ENCODE measurements at places on chromosomes 5 and 9. TPM values are rescaled to one million over a fixed set of nuclear protein-coding genes. Genes with fewer than 3 reads are reported as not detected.

The SLIT3 gene
- total RNA-seq, result 21.4 TPM

The BTNL8 gene
- total RNA-seq, result not detected

DNA sequence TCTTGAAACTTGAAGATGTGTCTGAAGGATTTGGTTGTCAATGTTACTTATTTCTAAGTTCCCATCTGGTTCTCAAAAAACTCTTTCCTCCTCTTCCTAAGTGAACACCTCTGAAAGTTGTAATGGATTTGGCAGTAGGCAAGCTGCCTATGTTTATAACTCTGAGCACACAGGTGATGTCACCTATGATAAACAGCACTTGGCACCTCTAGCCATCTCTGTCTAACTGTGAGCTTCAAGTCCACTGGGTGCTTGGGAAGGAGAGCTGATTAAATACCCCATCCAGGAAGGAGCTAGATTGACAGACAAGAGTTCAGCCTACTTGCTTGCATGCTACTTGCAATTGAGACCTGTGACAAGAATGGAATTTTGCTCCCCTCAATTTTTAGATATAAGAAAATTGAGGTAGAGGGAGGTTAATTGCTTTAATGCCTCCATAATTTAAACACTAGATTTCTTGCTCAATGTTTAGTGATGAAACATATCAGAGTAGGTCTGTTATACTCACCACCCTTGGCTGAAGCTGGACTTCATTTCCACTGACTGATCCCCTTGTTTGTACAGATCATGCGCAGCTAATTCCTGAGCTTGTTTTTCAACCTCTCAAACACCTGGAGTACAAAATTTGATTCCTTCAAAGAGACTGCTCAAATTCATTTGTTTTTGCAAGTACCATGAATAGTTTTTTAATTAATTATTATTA lies 49.9 kb downstream of the PDE4D start:
- DNase-seq, result no peak

DNA sequence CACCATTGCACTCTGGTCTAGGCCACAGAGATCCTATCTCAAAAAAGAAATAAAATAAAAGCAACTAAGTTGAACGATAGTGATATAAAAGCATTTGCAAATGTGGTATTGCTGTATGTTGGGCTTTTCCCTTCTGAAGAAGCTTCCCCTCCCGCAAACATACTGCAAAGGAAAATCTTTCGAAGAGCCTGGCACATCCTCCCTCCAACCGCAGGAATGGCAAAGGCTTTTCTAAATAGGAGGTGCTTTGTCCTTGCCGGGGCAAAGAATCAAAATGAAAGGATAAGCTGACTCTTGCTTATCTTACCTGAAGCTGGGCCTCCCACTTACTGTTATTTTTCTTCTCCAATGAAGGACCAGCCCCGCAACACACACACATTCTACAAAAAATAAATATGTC lies 45.8 kb downstream of the SERINC5 start:
- no peak for DNase-seq

Measured in tongue (tissue), 3 donors.